ENCODE measurements at places on chromosomes 3 and 15.

DNA sequence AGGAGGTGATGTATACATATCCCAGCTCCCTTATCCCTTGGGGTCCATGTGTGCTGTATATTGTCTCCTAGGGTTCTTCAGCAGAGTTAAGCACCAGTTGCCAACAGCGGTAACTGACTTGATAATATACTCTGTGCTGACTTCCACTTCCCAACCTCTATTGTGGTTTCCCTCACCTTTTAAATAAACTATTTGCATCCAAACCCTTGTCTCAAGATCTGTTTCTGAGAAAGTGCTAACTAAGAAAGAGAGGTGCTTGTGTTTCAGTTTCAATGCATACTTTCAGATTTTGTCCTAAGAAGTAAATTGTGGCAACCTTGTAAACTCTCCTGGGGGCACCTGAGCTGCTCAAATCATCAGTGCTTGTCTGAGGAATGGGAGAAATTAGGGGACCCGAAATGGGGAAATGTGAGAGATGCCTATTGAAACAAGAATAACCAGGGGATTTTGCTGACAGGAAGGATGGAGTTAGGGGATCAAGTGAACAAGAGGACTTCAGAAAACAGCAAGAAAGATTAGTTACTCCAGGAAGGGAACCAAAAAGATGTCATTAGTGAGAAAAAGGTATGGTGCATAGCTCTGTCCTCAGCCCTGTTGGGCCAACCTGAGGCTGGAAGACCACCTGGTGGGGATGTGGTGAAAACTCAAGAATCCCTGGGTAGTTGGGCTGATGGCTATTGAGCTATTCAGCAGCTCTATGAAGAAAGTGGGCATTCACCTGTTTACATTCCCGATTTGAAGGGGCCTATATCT lies 50.9 kb upstream of the MRPL3 start:
- no peak for DNase-seq

DNA sequence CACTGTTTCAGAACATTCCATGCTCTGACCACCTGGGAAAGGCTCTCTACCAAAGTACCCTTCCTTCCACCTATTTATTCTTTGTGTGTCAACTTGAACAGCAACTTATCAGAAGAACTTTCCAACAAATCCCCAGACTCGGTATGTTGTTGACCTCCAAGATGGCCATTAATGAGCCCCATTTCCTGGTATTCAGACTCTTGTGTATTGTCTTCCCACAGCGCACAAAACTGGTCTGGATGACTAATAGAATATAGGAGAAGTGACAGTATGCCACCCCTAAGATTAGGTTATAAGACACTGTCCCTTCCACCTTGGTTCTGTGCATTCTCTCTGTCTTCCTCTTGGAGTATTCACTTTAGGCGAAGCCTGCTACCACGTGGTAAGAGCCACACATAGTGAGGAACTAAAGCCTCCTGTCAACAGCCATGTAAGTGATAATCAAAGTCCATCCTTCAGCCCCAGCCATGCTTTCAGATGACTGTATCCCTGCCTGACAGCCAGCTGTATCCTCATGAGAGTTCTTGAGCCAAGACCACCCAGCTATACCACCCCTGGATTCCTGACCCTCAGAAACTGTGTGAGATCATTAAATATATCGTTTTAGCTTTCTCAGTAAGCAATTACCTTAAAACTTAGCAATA lies 481.7 kb downstream of the MAGI1 start:
- no peak for DNase-seq

GRCh38 chr3:108292905-108293328 lies 3.4 kb upstream of the HHLA2 start:
- no peak for DNase-seq

DNA sequence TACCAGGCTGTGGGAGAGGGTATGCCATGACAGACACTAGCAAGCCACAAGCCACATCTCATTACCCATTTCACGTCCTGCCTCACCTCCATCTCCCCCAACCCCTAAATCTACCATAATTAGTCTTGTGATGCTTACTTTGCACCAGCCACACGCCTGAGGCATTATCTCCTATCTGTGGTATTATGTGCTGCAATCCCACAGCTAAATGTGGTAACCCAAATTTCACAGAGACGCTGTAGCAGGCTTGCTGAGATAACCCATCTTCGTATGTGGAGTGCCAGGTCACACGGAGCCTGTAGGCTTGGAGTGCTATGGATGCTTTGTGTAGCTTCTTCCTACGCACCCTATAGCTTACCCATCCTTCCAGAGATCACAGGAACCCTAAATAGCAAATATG lies 256.7 kb upstream of the KCNH8 start:
- no peak for DNase-seq

GRCh38 chr15:65963911-65964482 lies 94.7 kb downstream of the RAB11A start:
- no peak for DNase-seq
